Chondrocyte (in vitro differentiated cells): ENCODE measurements at places on chromosomes 6 and 20. TPM values are rescaled to one million over a fixed set of nuclear protein-coding genes. Genes with fewer than 3 reads are reported as not detected.
A peak's percentile ranks its signal among the peaks of the same experiment; 100 is the strongest.

The GNRH2 gene
- 0.94 TPM in 1 of 3 replicates, not detected in the others for total RNA-seq

DNA sequence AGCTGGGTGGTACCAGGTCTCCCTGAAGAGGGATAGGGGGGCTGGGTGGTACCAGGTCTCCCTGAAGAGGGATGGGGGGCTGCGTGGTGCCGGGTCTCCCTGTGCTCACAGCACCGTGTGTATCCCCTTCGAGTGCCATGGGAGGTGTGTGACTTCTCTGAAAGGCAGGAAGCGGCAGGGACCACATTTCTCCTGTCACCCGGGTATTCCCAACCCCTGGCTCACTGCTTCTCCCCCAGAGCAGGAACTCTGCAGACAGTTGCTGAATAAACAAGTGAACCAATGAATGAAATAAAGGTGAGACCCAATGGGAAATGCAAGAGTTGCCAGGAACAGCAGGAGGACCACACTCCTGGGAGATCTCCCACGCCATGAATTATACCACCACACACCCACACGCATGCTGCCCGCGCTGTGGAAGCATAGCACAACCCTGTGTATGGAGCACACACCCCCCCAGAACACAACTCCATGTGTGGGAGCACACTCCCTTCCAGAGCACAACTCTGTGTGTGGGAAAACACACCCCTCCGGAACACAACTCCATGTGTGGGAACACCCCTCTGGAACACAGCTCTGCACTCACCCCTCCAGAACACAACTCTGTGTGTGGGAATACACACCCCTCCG lies 50.7 kb downstream of the RNASET2 start:
- no peaks in the 10 kb centered on the region for H3K36me3 ChIP-seq
- H3K27me3 ChIP-seq = peaks cover 21% of the 10 kb centered on the region
- no peak overlapping the region for H3K27ac ChIP-seq
- no peak overlapping the region for H3K4me3 ChIP-seq
- DNase-seq = no peak

GRCh38 chr6:7673063-7673536 lies 52.8 kb upstream of the BMP6 start:
- H3K27me3 ChIP-seq = no peaks in the 10 kb centered on the region
- H3K36me3 ChIP-seq = no peaks in the 10 kb centered on the region
- DNase-seq = no peak
- H3K4me1 ChIP-seq = peaks cover 29% of the 10 kb centered on the region

DNA sequence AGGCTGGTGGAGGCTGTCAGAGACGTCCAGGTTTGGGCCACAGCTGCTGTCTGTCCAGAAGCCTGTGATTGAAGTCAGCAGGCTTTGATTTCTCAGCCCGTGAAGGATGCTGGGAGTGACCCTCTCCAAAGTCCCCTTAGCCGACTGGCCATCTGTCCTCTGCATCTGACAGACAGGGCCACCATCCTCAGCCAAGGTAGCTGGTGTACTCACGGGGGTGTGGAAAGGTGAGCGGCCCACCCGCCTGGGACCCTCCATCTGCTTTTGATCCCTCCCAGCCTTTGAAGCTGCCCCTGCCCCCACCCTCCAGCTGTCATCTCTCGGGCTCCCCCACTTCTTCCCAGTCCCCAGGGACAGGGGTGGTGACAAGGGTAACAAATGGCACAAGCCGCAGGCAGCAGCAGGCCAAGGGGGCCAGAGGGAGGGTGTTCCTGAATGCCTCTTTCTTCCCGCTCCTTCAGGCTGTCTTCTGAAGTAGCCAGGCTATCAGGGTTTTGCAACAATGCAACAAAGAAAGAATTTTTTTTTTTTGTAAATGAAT lies 84.4 kb downstream of the EYA2 start:
- H3K36me3 ChIP-seq = peaks cover 8% of the 10 kb centered on the region
- H3K27ac ChIP-seq = no peak overlapping the region
- no peak overlapping the region for H3K4me3 ChIP-seq
- no peaks in the 10 kb centered on the region for H3K4me1 ChIP-seq

The BIRC7 gene
- 0.50 to 0.51 TPM in 2 of 3 replicates, not detected in the other for total RNA-seq

GRCh38 chr20:31496761-31497295 lies 17.4 kb upstream of the HM13 start:
- H3K4me1 ChIP-seq = peaks cover 23% of the 10 kb centered on the region
- peak overlapping the region; percentile 47 for H3K4me3 ChIP-seq
- peak overlapping the region; percentile 90 for H3K27ac ChIP-seq
- peaks cover 14% of the 10 kb centered on the region for H3K27me3 ChIP-seq

DNA sequence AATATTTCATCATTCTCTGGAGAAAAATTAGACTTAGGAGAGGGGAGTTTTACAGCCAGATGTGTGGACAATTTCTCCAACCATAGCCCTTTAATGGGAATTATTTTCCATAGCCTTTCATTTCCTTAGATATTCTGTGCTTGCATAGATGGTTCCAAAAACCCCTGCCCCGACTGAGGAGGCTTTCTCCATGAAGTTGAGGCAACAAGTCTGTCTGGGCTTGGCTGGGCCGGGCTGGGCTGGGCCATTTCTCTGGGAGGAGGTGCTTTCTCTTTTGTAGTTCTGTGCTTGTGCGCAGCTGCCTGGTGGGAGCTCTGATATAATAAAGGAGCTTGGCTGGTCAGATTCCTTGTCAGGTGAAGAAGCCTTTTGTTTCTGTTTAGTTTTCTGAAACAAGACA lies 71.4 kb downstream of the SOBP start:
- DNase-seq = no peak
- no peak overlapping the region for H3K4me3 ChIP-seq
- no peaks in the 10 kb centered on the region for H3K27me3 ChIP-seq

DNA sequence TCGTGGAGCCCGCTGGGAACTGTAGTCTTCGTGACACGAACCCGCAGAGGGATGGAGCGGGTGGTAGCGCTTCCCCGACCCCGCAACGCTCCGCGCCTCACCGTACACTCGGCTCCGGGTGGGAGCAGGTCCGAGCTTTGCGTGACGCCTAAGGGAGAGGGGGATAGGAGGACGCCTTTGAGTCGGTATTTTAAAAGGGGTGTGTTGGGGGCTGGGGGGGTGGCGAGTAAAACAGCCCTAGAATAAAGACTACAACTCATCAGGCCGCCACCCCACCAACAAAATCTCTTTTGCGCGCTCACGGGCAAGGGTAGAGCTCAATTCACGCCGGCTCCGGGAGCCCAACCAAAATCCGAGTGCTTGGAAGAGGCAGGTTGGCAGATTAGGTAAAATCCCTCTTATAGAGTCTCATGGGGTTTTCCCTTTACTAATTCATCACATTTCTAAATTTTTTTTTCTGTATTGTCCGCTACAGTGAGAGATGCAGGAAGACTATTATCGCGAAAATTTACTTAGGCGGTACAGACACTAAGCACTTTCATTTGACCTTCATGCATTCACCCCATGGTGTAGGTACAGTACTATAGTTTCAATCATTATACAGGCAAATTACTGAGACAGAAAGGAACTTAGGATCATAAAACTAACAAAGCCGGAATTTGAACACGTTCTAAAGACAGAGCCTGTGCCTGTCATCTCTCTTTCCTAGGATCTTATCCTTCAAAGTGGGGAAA lies 706 bp upstream of the SNX14 start:
- no peaks in the 10 kb centered on the region for H3K27me3 ChIP-seq
- H3K36me3 ChIP-seq = peaks cover 2% of the 10 kb centered on the region
- peak overlapping the region; percentile 85 for H3K4me3 ChIP-seq
- no peak for DNase-seq
- peak overlapping the region; percentile 99 for H3K27ac ChIP-seq

- DNase-seq = no peak
- peaks cover 12% of the 10 kb centered on the region for H3K36me3 ChIP-seq
- H3K4me1 ChIP-seq = peaks cover 12% of the 10 kb centered on the region
- H3K27me3 ChIP-seq = no peaks in the 10 kb centered on the region
- no peak overlapping the region for H3K27ac ChIP-seq
- no peak overlapping the region for H3K4me3 ChIP-seq
Observed at GRCh38 chr6:169709293-169709692, 7.4 kb downstream of the C6orf120 start.

The VGLL2 gene
- total RNA-seq = not detected in 3 replicates

The RING1 gene
- 42.8 to 49.7 TPM (median 44.5 TPM) in 3 replicates for total RNA-seq

DNA sequence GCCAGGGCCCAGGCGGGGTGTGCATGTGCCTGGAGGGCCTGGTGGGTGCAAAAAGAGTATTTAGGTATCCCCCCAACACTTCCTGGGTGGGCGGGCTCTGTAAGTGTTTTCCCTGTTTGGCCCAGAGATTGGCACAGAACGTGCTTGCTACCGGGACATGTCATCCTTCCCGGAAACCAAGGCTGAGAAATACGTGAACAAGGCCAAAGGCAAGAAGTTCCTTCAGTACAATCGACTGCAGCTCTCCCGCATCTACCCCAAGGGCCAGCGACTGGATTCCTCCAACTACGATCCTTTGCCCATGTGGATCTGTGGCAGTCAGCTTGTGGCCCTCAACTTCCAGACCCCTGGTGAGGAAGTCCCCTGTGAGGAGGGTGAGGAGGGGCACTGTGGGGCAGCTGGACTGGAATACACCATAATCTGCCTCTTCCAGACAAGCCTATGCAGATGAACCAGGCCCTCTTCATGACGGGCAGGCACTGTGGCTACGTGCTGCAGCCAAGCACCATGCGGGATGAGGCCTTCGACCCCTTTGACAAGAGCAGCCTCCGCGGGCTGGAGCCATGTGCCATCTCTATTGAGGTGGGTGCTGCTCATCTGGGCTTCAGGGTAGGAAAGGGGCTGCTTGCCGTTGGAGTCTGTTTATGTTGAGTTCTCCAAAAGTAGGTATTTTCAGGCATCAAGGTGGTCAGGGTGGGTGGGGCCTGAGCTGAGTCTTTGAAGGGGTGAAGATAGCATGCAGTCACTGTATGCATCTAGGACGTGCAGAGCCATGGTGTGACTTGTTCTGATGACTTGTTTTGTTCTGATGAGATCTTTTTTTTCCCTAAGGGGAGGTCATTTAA lies 35.2 kb downstream of the PLCG1 start:
- H3K27me3 ChIP-seq = no peaks in the 10 kb centered on the region
- H3K4me3 ChIP-seq = no peak overlapping the region

- H3K36me3 ChIP-seq = no peaks in the 10 kb centered on the region
- no peak overlapping the region for H3K4me3 ChIP-seq
- no peaks in the 10 kb centered on the region for H3K4me1 ChIP-seq
- H3K27me3 ChIP-seq = peaks cover 3% of the 10 kb centered on the region
- no peak for DNase-seq
Observed at GRCh38 chr6:92847988-92848387, 571.4 kb downstream of the EPHA7 start.

The TRIM15 gene
- total RNA-seq = not detected in 3 replicates

DNA sequence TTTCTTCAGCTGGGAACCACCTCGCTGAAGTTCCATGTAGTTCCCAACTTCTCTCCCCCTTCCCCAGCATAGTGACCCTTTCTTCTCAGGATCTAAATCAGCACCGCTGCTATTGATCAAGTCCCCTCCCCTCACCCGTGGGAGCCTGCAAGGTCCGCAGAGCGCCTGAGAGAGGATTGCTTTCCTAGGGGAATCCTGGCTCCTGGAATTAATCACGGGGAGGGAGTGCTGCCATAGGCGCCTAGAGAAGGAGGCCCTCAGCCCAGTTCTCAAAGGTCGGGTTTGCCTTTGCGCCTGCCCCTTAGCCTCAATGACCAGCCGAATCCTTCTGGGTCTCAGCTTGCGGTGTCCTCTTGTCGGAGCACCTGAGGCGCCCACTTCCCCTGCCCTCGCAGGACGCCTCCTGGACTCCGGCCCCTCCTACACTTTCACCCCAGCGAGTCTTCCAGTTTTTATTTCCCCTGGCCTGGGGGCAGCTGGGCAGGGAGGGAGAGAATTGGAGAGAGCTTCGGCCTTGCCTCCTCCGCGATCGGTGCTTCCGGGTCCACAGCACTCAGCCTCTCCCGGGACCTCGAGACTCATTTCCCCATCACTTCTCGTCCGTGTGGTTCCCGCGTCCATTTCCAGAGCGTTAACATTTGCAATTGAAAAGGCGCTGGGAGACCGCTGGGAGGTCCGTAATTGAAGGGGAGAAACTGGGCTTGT lies 3.1 kb upstream of the NKX2-2 start:
- H3K27me3 ChIP-seq = peaks cover 77% of the 10 kb centered on the region
- DNase-seq = no peak
- H3K4me1 ChIP-seq = peaks cover 31% of the 10 kb centered on the region

The FNDC11 gene
- total RNA-seq = 0.25 to 0.38 TPM in 2 of 3 replicates, not detected in the other

- peaks cover 4% of the 10 kb centered on the region for H3K4me1 ChIP-seq
- DNase-seq = no peak
- no peaks in the 10 kb centered on the region for H3K27me3 ChIP-seq
- no peak overlapping the region for H3K27ac ChIP-seq
- no peak overlapping the region for H3K4me3 ChIP-seq
Observed at GRCh38 chr6:18601516-18602020, 214.4 kb downstream of the RNF144B start.

- no peak overlapping the region for H3K27ac ChIP-seq
- no peak overlapping the region for H3K4me3 ChIP-seq
- DNase-seq = no peak
- peaks cover 6% of the 10 kb centered on the region for H3K4me1 ChIP-seq
Observed at GRCh38 chr6:20846602-20847028, 312.4 kb downstream of the CDKAL1 start.

The GABBR1 gene
- 46.6 to 62.4 TPM (median 50.7 TPM) in 3 replicates for total RNA-seq

GRCh38 chr20:37311710-37312355 lies 22.4 kb downstream of the MANBAL start:
- no peak overlapping the region for H3K4me3 ChIP-seq
- H3K27ac ChIP-seq = peak overlapping the region; percentile 11
- peaks cover 34% of the 10 kb centered on the region for H3K4me1 ChIP-seq
- no peaks in the 10 kb centered on the region for H3K27me3 ChIP-seq
- peaks cover 9% of the 10 kb centered on the region for H3K36me3 ChIP-seq

GRCh38 chr6:110552901-110553641 lies 76.7 kb upstream of the SLC22A16 start:
- H3K27ac ChIP-seq = no peak overlapping the region
- no peaks in the 10 kb centered on the region for H3K4me1 ChIP-seq
- no peak for DNase-seq
- H3K27me3 ChIP-seq = no peaks in the 10 kb centered on the region
- H3K4me3 ChIP-seq = no peak overlapping the region

DNA sequence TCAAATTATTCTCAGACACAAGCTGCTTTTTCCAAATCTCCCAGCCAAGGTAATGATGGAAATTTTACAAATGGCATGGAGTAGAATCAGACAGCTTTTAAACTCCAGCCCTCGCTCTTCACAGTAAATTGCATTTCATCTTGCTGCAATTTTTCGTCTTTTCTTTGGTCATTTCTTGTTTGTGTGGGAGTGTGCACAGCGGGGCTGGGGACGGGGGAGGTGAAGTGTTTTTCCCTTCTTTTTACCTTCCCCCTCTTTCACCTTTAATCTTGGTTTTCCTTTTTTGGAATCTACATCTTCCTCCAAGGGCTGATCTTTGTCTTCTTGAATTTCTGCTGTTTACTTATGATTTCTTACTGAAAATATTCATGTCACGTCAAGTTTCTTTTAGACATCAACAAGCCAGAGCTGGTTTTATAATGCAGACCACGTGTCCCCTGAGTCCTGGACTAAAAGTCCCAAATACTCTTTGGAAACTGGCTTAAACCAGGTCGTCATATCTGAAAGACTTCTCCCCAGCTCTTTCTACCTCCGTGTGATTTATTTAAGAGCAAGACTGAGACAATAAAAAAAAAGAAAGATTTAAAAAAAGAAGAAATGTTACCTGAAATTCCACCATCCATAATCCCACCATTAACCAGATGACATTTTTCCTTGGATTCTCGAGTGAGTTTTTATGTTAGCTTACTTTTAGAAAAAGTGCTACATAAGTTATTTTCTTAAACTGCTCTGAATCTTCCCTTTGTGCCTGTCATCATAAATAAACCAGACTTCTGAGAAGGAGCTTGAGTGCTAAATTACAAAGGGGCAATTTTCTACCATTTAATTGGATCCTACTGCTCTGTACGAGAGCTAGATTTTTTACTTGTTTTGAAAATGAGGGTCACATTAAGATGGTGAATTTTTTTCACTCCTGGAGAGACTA lies 52.0 kb downstream of the MAP3K5 start:
- DNase-seq = no peak
- no peaks in the 10 kb centered on the region for H3K36me3 ChIP-seq
- H3K4me1 ChIP-seq = peaks cover 19% of the 10 kb centered on the region
- H3K4me3 ChIP-seq = no peak overlapping the region
- H3K27me3 ChIP-seq = no peaks in the 10 kb centered on the region
- no peak overlapping the region for H3K27ac ChIP-seq
